Germinal center (tissue), 1 donor: ENCODE measurements at places on chromosomes 2 and 18.

- DNase-seq, result no peak
Observed at GRCh38 chr2:95050385-95051300, 25.1 kb downstream of the MAL start.

DNA sequence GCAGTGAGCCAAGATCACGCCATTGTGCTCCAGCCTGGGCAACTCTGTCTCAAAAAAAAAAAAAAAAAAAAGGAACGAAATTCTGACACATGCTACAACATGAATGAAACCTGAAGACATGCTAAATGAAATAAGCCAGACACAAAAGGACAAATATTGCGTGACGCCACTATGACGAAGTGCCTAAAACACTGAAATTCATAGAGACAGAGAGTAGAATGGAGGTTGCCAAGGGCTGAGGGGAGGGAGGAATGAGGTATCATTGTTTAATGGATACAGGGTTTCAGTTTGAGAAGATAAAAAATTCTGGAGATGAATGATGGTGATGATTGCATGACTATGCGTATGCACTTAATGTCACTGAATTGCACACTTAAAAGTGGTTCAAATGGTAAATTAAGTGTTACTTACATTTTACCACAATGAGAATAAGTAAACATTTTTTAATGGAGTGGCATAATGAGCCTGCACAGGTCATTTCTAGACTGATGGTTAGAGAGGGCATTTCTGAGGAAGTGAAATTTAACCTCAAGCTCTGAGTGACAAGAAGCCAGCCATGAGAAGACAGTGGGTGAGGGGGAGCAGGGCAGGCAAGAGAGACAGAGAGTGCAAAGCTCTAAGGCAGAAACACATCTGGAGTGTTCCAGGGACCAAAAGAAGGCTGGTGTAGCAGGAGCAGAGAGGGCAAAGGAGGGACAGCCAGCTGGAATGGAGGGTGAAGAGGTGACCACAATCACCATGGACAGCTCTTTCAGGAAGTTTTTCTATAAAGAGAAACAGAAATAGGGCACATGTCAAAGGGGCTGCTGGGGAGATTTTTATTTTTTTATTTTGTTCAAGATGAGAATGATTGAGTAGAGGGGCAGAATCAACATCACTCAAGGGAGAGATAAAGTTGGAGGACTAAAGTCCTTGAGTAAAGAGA lies 20.6 kb upstream of the EXOC6B start:
- DNase-seq, result no peak

DNA sequence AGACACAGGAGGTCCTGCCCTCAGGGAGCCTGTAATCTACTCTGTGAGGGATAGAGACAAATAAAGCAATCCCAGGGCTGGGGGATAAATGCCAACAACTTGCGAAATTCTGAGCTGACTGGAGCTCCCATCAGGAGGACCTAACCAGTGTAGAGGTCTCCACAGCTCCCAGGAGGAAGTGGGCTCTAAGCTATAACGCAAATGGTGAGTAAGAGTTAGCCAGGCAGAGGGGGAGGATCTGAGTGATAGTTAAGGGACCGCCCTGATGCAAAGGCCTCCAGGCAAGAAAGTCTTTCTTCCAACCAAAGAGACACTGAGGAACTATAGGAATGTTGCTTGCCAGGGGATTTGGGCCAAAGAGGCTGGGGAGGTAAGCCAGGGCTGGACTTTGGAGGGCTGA lies 16.0 kb upstream of the ZNF532 start:
- DNase-seq, result no peak

DNA sequence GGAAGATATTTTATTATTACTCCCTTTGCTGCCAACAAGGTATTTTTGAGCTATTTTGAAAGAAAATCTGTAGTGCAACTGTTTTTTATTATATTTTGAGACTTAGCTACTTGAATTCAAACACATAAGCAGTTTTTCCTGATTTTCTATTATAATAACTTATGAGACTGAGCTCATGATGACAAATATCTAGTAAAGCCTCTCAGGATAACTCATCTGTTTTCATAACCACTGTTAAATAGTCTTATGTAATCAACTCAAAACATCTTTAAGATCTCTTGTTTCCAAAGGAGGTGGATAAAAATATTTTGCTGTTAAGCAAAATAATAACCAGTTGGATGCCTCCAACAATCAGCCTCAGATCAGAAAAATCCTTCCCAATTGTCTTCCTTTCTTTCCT lies 21.9 kb upstream of the PPP1CB start:
- no peak for DNase-seq

GRCh38 chr2:201357221-201357620 lies at the start of gene FLACC1:
Gene FLACC1, minus strand, starts transcription at chr2:201357345. Its CDS starts 5,941 bp downstream, at chr2:201351404.
- no peak for DNase-seq

- DNase-seq, result no peak
Observed at GRCh38 chr2:54617409-54617808, 106.1 kb upstream of the EML6 start.

GRCh38 chr18:57329856-57330255 lies 22.5 kb upstream of the ST8SIA3 start:
- no peak for DNase-seq
